ENCODE measurements at places on chromosomes 4 and X.

DNA sequence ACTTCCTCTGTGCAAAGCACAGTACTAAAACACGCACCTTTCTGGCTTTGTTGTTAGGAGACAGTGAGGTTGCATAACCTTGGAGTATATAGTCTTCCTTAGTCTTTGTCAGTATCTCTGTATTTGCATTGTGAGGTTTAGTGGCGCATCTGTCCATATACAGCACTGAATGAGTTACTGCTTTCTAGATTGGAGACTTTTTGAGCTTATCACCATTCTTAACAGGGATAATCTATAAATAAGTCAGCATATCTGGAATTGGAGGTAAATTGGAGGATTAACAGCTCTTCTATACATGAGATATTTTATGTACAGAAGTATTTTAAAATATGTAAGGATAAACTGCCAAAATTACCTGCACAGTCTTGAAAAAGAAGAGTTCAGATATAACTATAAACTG is 4.3 kb downstream of the FHDC1 start:
- DNase-seq: no peak

- DNase-seq: no peak
Measured at GRCh38 chr4:115749404-115749803, 636.0 kb upstream of the NDST4 start.

- no peak for DNase-seq
Measured at GRCh38 chrX:7252013-7252610, 104.2 kb upstream of the PUDP start.

DNA sequence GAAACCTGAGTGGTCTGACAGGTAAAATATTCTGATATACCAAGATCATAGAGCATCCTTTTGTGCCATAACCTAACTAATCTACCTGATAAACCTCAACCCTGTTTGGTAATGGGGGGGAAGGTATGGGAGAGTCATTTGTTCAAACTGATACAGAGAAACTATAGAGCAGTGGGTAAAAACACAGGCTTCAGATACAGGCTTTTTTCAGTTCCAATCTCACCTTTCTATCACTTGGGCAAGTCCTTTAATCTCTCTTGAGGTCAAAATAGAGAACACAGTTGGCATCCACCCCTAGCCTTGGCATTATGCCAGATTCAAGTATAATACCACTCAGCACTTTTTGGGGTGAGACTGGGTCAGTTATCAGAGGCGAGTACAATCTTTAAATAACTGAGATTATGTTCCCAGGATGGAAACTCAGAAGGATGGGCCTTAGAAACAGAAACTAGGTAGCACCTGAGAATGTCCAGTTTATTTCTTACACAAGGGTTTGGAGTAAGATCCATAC is 880 bp upstream of the ETDC start:
- no peak for DNase-seq

GRCh38 chr4:129344058-129344457 is 248.1 kb downstream of the C4orf33 start:
- no peak for DNase-seq

DNA sequence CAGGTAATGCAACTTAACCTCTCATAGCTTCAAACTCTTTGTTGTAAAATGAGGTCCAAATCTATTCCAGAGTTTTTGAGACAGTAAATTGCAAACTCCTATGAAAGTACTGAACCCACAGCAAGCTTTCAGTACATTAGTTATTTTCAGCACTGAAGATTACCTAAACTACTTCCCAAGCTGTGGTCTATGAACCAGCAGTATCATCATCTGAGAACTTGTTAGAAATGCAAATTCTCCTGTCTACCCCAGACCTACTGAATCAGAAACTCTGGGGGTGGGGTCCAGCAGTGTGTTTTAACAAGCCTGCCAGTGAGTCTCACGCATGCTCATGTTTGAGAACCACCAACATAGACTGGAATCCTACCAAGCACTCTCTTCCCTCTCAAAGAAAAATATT is 5.7 kb upstream of the CASP6 start:
- DNase-seq: no peak

DNA sequence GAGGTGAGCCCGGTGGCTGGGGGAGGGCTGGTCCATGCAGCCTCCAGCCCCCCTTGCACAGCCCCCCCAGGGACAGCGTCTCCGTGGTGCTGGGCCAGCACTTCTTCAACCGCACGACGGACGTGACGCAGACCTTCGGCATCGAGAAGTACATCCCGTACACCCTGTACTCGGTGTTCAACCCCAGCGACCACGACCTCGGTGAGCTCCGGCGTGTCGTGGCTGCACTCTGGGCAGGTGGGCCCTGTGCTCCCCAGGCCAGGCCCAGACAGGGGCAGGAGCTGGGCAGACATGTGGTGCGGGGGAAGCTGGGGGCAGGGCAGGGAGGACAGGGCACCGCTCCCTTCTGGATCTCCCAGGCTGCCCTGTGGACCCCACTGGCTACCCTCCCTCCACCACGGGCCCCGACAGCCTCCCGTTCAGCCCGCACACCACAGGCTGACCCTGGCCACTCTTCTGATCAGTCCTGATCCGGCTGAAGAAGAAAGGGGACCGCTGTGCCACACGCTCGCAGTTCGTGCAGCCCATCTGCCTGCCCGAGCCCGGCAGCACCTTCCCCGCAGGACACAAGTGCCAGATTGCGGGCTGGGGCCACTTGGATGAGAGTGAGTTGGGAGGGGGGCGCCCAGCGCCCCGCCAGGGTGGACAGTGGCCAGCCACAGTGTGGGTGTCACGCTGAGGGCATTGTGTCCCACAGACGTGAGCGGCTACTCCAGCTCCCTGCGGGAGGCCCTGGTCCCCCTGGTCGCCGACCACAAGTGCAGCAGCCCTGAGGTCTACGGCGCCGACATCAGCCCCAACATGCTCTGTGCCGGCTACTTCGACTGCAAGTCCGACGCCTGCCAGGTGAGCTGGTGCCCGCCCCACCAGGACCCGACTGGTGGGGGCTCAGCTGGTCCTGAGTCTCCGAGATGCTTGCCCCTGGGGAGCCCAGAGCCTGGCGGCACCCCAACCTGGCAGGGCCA is 5.9 kb downstream of the HGFAC start:
- no peak for DNase-seq

DNA sequence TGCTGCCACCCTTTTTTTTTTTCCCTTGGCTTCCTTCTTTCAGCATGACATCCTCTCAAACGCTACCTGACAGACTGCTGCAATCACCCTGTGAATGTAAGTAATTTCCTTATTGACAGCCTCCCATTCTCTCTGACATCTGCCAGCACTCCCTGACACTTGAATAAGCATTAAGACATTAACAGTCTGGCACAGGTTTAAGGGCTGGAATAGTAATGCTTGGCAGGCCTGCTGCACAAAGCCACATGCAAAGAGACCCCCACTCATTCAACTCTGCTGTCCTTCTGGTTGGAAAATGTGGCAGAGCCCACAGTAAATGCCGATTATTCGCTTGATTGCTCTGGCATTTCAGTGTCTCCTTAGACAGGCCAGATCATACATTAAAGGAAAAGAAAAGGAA is 28.1 kb upstream of the RASGEF1B start:
- DNase-seq: no peak

GRCh38 chr4:81974523-81974922 is 399.3 kb downstream of the HNRNPD start:
- no peak for DNase-seq

- no peak for DNase-seq
Measured at GRCh38 chr4:107931775-107932321, 499 bp downstream of the CYP2U1 start.

DNA sequence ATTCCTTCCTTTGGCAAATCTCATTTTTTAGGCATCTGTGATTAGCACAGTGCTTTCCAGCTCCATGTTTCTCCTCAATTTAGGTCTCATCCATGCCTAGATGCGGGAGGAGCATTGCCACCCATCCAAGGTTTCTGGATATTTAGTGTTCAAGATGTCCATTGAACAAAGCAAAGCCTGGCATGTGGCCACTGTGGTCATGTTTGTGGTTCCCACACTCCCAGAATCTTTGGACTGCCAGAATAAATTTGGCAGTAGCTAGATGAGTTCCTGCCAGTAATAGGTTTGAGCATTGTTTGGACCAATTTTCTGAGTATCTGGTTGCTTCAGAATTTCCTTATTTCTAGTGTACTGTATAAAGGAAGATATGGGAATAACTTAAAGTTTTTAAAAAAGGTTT is 1124.1 kb downstream of the ADGRL3 start:
- no peak for DNase-seq

- DNase-seq: no peak
Measured at GRCh38 chr4:119697887-119698393, 69.3 kb upstream of the PDE5A start.

DNA sequence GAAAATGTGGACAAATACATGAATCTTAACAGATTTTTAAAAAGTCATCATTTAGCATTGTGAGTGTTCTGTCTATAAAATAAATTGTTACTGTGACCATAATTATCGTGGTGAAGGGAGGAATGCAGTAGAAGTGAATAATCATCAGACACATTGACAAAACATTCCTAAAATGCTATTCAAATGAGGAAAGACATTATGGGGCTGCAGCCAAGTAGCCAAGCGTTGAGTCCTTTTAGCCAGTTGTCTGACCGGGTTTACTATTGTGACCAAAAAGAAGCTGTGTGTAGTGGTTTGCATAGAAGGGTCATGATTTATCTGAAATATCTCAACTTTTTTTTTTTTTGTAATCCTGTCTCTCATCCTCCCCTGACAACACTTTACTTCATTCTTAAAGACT is 19.5 kb downstream of the WWC2 start:
- DNase-seq: no peak

GRCh38 chr4:5869966-5870619 is 22.8 kb downstream of the CRMP1 start:
- DNase-seq: no peak

DNA sequence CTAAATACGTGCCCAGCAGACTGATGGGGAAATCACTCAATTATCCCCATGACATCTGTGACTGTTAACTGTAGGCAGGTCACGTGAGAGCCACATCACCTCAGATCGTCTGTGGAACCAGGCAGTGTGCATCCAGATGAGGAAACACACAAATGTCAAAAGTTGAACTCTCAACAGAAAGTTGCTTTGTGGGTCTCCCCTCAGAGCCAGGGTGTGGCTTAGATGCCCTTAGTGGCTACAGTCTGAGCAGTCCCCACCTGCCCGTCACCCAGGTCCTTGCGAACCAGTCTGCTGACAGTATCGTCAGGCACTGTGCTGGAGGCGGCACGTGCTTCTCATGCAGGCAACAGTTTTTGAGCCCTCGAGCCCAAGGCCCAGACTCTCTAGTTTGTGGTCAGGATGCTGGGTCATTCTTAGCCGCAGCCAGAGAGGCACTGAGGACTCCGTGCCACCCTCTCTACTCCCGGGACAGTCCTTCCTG is 10.8 kb downstream of the TMEM187 start:
- no peak for DNase-seq

- DNase-seq: no peak
Measured at GRCh38 chr4:125244848-125245450, 69.8 kb upstream of the FAT4 start.

DNA sequence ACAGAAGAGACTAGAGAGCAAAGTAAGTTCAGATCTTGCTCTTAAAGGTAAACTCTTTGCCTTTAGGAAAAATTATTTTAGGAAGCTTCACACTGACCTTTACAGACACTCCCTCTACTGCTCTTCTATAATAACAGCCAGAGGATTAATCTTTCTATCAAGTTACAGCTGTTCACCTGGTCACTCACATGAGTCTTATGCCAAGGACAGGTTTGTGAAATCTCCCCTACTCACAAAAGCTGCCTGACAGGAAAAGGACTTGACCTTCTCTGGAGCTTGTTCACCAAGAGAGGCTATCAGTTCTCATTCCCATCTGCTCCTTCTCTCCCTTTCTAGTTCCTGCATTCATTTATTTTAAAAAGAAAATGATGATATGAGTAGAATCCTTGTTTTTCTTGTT is 117.3 kb downstream of the C4orf51 start:
- no peak for DNase-seq

DNA sequence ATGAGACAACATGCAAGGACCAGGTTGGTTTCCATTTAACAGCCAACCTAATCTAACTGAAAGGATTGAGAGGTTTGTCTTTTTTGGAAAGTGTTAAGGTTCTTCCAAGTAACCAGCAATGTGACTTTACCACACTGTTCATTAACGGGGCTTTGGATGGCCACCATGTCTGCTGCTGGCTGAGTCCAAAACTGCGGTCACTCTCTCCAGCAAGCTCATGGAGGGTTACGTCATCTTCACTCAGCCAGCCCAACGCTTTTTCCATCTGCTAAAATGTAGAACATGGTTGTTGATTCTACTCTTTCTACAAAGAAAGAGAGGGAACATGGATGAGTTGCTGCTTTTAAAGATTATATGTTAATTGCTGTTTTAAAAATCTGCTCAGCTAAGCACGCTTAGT is 11.0 kb downstream of the PKD2 start:
- DNase-seq: no peak

DNA sequence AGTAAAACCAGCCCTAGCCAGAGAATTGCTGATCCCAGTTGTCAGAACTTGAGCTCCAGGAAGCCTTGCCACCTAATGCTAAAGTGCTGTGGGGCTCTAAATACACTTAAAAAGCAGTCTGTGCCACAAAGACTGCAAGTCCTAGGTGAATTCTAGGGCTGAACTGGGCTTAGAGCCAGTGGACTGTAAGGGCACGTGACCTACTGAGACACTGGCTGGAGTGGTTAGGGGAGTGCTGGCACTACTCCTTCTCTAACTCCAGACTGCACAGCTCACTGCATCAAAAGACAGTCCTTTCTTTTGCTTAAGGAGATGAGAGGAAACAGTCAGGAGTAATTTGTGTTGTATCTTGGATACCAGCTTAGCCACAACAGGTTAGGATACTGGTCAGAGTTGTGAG is 1240.2 kb downstream of the FAM133A start:
- DNase-seq: no peak

GRCh38 chrX:77917294-77917933 is 6.9 kb downstream of the ATP7A start:
- DNase-seq: no peak

DNA sequence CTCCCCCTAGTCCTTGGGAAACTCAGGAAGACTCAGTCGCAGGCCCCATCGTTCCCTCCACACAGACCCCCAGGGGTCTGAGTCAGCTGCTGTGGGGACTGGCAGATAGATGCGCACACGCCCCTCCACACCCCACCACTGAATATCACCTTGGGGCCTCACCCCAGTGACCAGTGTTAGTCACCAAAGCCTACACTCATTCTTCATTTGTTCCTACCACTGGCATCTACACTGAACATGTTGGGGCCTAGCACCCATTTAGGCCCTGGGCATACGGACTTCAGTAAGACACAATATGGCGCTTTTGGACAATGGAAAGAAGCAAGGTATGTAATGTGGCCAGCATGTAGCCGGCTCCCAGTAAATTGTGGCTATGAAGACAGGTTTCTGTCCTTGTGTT is 154.1 kb upstream of the PJA1 start:
- no peak for DNase-seq

- DNase-seq: no peak
Measured at GRCh38 chrX:68398291-68398690, 35.0 kb downstream of the OPHN1 start.

GRCh38 chr4:37359261-37359660 is 114.7 kb downstream of the NWD2 start:
- no peak for DNase-seq

Measured in thoracic aorta (tissue), 2 donors.